Left ventricle myocardium inferior (tissue), 1 donor: ENCODE measurements at places on chromosomes 6 and 20. TPM values are rescaled to one million over a fixed set of nuclear protein-coding genes. Genes with fewer than 3 reads are reported as not detected.
A peak's percentile ranks its signal among the peaks of the same experiment; 100 is the strongest.

DNA sequence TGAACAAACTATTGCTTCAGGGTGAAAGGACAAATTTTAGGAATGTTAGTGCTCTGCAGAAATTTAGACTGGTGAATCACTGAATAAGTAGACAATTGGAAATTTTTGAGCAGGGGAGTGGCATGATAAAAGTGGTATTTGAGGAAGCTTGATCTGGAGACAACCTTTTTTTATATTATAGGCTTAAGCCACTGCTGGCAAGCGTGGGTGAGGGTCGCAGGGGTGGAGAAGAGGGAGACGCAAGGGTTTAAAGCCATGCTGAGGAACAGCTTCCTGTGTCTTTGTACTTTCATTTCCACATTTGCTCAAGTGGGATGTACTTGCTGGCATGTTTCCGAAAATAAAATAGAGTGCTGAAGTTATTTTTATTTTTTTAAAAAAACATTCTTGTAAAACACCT lies 23.7 kb downstream of the NCOA7 start:
- DNase-seq, result no peak

- no peak for DNase-seq
These were observed 1.2 kb downstream of the SNTA1 start for GRCh38 chr20:33442136-33443005.

DNA sequence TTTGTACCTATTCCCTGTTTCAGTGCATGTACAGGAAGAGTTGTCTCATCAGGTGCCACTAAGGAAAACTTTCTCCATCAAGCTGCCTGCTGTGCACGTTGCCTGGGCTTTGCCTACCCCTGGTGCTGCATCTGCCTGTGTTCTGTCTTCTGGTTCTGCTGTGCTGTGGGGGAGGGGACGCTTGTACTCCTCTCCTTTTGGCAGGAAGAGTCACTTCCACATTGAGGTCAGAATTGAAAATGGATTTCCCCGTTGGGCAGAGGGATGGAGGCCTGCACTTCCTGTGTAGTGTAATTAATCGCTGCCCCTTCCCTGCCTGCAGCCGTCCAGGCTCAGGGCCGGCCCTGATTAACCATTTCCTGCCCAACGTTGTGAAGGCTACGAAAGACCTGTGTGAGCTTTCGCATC lies 153.3 kb downstream of the SCML4 start:
- DNase-seq, result peak; percentile 64

DNA sequence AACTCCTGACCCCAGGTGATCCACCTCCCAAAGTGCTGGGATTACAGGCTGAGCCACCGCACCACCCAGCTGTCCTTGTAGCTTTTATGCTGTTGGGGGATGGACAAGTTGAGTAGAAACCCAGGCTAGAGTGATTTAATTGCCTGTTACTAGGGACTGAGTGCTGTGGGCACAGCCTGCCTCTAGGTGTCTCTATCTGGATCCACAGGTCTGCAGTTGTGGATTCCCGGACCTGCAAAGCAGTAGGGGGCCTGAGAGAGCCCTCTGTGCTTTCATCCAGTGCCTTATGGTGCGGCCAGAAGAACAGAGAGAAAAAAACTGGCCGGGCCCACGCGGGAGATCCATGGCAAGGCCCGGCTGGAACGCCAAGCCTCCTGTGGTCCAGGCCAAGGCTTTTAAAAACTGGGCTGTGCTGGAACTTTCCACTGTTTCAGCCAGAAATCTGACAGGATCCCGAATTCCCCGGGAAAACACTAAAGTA lies 5.2 kb downstream of the SIRPA start:
- peak; percentile 30 for DNase-seq

GRCh38 chr20:55386686-55387085 lies 618.6 kb downstream of the CBLN4 start:
- DNase-seq, result no peak

DNA sequence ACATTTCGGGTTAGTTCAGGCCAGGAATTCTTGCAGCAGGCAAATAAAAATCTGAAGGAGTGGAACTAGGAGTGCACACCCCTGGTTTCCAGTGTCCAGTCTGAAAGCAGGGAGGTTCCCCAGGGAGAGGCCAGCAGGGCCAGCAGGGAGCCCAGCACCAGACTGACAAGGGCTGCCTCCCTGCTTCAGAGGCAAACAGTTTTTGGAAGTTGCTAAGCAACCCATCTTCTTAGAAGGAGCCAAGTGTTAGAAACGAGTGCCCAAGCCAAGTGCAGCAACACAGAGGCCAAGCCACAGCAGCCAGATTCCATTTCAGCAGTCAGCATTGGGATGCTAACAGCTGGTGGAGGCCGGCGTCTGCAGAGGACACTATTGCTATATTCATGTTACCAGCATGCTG lies 179.1 kb downstream of the SYNDIG1 start:
- no peak for DNase-seq

GRCh38 chr6:28737750-28738395 lies 185.9 kb downstream of the TRIM27 start:
- DNase-seq, result no peak

TEAD3 gene
- 28.0 TPM for total RNA-seq

IPCEF1 gene
- 1.7 TPM for total RNA-seq
